ENCODE measurements at places on chromosomes 5 and 9.

DNA sequence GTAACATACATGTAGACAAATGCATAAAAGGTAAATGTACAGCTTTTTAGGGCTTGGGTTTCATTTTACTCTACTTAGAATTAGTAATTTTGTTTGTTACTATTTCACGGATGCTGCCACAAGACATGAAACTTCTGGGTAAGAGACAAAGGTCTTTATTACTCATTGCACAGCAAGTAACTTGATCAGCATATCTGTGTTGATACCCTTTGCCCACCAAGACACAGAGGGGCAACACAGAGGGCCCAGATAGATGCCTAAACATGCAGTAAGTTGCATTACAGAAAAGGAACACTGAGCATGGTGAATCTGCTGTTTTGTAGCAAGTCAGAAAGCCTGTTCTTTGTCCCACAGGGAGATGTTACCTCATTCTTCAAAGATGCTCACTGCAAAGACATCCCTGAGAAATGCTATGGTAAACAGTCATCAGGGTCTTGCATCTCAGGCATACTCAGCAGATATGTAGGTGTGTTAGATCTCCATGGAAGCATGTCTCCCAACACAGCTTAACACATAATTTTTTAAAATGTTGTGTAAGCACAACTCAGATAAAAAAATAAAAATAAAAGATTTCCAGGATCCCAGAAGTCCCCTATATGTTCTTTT, 10.3 kb downstream of the ITGA2 start:
- H3K36me3 ChIP-seq: no peaks in the 10 kb centered on the region
- no peak for DNase-seq
- no peak overlapping the region for H3K27ac ChIP-seq
- no peaks in the 10 kb centered on the region for H3K27me3 ChIP-seq
- no peak overlapping the region for H3K4me3 ChIP-seq

DNA sequence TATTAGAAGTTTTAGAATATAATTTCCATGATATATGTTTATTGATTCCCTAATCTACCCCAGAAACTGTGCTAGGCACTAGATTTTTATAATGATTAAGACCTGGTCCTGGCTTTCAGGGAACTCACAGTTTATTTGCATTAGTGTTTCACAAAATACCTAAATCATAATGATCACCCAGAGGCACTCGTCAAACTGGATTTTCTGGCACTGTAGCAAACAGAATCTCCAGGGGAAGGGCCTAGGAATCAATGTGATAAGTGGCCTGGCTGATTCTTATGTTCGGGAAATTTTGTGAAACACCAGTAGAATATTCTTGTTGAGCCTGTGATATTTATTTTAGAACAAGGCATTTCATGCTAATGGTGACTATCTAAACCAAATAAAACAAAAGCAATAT, 37.4 kb upstream of the SRP19 start:
- H3K4me1 ChIP-seq: no peaks in the 10 kb centered on the region
- no peaks in the 10 kb centered on the region for H3K27me3 ChIP-seq
- H3K4me3 ChIP-seq: no peak overlapping the region

DNA sequence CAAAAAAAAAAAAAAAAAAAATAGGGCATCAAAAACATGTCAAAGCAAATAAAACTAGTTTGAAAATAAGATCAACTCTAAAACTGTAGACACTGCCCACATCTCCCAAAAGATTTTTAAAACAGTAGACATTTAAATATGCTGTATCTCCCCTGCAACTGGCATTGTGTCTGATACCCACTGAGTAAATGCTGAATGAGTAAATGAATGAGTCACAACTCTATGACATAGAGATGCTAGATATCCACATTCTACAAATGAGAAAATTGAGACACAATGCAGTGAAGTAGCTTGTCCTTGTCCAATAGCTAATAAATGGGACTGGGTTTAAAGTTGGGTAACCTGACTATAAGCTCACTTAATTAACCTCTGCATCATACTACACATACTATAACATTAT, 14.1 kb upstream of the MAP1B start:
- no peak overlapping the region for H3K27ac ChIP-seq
- H3K27me3 ChIP-seq: peaks cover 43% of the 10 kb centered on the region
- DNase-seq: no peak
- H3K36me3 ChIP-seq: no peaks in the 10 kb centered on the region

DNA sequence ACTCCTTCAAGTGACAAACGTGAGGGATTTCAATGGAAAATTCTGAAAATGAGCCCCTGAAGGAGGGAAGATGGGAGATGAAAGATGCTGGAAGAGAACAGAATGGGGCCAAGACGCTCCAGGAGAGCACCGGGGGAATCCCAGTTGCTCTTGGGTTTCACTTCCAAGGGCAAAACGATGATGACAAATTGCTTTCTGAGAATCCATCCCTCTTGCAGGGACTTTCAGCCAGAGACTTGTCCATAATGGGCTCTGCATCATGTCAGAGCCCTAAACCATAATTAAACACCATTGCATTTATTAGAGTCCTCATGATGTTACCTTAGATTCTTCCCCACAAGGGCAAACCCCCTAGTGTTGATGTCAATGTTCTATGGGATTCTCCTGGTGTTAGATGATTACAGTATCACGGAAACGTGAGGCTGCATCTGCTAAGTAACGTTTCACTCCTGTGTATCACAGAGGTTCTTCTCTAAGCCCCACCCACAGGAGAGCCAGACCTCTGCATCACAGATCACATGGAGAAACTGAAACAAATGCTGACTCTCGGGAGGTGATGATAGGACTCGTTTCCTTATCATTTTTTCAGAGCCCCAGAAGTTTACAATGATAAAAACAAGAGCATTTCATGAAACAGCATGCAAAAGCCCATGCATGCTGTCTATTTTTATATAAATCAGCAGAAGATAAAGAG, 114.4 kb downstream of the TENT4A start:
- H3K27me3 ChIP-seq: peaks cover 24% of the 10 kb centered on the region
- no peaks in the 10 kb centered on the region for H3K36me3 ChIP-seq
- peak overlapping the region; percentile 45 for H3K4me3 ChIP-seq

DNA sequence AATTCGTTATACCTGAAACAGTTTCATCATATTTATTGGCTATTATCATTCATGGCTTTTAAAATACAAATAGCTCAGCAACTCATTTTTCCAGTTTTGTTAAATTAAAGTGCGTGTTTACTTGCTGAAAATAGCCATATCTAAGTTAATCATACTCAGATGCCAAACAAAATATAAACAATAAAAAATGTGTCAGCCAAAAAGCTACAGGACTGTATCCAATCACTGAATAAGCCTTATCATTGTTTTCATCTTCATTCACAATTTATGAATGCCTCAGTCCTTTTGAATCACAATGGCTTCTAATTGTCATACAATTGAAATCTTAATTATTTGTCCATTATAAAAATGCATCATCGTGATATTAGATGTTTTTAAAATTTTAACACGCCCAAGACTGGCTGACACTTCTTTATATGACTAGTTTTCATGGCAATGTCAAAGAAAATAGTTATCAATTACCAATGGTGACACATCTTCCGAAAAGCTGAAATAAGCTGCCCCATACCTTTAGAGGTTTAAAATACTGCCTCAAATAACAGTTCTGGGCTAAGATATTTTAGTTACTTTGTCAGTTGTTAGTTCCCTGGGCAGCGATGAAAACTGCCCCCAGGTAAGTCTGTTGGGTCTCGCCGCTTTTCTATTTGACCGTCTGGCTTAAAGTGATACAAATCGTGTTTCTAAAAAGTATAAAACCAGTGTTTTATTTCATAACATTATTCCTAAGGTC, 1.8 kb downstream of the NFIB start:
- no peak overlapping the region for H3K4me3 ChIP-seq
- peaks cover 73% of the 10 kb centered on the region for H3K27me3 ChIP-seq
- H3K36me3 ChIP-seq: no peaks in the 10 kb centered on the region
- H3K4me1 ChIP-seq: peaks cover 20% of the 10 kb centered on the region
- no peak for DNase-seq

- H3K27ac ChIP-seq: peak overlapping the region; percentile 96
- peaks cover 82% of the 10 kb centered on the region for H3K4me1 ChIP-seq
- H3K4me3 ChIP-seq: peak overlapping the region; percentile 26
- DNase-seq: no peak
Measured at GRCh38 chr5:170262061-170263045, 29.6 kb downstream of the C5orf58 start.

- no peaks in the 10 kb centered on the region for H3K27me3 ChIP-seq
- H3K27ac ChIP-seq: peak overlapping the region; percentile 94
Measured at GRCh38 chr5:132473019-132473531, 17.5 kb downstream of the IRF1 start.

GRCh38 chr9:120344230-120344629, 235.7 kb downstream of the CDK5RAP2 start:
- no peaks in the 10 kb centered on the region for H3K36me3 ChIP-seq
- no peak overlapping the region for H3K27ac ChIP-seq
- DNase-seq: no peak
- H3K4me1 ChIP-seq: peaks cover 7% of the 10 kb centered on the region

- H3K27ac ChIP-seq: no peak overlapping the region
- H3K4me1 ChIP-seq: peaks cover 30% of the 10 kb centered on the region
- H3K27me3 ChIP-seq: no peaks in the 10 kb centered on the region
Measured at GRCh38 chr5:65802820-65803219, 80.8 kb downstream of the NLN start.

- H3K4me1 ChIP-seq: peaks cover 76% of the 10 kb centered on the region
- peaks cover 80% of the 10 kb centered on the region for H3K36me3 ChIP-seq
- no peak for DNase-seq
- H3K27me3 ChIP-seq: no peaks in the 10 kb centered on the region
- no peak overlapping the region for H3K4me3 ChIP-seq
Measured at GRCh38 chr5:131328536-131329285, 64.9 kb downstream of the CDC42SE2 start.

DNA sequence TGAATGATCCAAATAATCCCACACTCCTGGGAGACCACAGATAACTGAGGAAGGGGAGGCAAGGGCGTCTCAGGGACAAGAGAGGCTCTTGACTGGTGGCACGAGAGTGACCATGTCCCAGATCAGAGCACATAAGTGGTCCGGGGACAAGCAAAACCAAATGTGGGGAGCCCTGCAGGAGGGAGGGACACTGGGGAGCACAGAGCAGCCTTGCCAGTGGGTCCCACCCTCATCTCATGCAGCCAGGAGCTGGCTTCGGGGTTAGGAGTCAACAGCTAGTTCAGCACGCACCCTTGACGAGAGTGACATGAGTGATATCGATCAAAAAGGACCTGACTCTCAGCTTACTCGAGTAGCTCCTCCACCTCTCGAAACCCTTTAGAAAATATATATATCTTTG, 16.5 kb upstream of the UBE2QL1 start:
- no peak overlapping the region for H3K4me3 ChIP-seq
- H3K36me3 ChIP-seq: no peaks in the 10 kb centered on the region
- no peak overlapping the region for H3K27ac ChIP-seq
- H3K4me1 ChIP-seq: no peaks in the 10 kb centered on the region
- H3K27me3 ChIP-seq: peaks cover 54% of the 10 kb centered on the region
- DNase-seq: no peak

GRCh38 chr9:30757723-30758122, 1626.7 kb upstream of the ACO1 start:
- DNase-seq: no peak
- no peak overlapping the region for H3K4me3 ChIP-seq
- no peaks in the 10 kb centered on the region for H3K27me3 ChIP-seq
- no peaks in the 10 kb centered on the region for H3K4me1 ChIP-seq

- H3K4me1 ChIP-seq: peaks cover 7% of the 10 kb centered on the region
- DNase-seq: no peak
- no peak overlapping the region for H3K27ac ChIP-seq
- no peak overlapping the region for H3K4me3 ChIP-seq
Measured at GRCh38 chr5:143986516-143987212, 174.7 kb downstream of the HMHB1 start.

- no peaks in the 10 kb centered on the region for H3K4me1 ChIP-seq
- no peaks in the 10 kb centered on the region for H3K27me3 ChIP-seq
- no peak overlapping the region for H3K27ac ChIP-seq
Measured at GRCh38 chr5:113125371-113125770, 148.8 kb downstream of the DCP2 start.

GRCh38 chr9:90964101-90965020, 162.7 kb downstream of the SYK start:
- no peaks in the 10 kb centered on the region for H3K36me3 ChIP-seq
- DNase-seq: no peak
- peak overlapping the region; percentile 13 for H3K4me3 ChIP-seq
- H3K27ac ChIP-seq: peak overlapping the region; percentile 12
- peaks cover 51% of the 10 kb centered on the region for H3K27me3 ChIP-seq

DNA sequence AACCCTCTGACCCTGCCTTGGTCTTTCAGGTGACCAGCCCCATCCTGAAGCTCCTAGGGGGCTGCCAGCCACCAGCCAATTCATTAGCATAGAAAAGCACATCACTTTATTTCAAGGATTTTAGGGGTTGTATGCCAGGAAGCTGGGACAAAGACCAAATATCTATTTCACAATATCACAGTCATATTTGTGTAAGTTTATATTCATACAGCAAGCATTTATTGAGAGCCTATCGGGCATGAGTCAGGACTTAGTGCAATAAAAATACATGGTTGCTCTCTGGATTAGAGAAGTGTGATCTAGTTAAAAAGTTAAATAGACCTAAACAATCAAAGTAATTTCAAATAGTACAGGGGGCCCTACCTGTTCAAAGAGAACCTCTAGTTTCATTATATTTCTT, 113.8 kb downstream of the ERCC6L2 start:
- no peak overlapping the region for H3K4me3 ChIP-seq
- H3K27ac ChIP-seq: no peak overlapping the region

DNA sequence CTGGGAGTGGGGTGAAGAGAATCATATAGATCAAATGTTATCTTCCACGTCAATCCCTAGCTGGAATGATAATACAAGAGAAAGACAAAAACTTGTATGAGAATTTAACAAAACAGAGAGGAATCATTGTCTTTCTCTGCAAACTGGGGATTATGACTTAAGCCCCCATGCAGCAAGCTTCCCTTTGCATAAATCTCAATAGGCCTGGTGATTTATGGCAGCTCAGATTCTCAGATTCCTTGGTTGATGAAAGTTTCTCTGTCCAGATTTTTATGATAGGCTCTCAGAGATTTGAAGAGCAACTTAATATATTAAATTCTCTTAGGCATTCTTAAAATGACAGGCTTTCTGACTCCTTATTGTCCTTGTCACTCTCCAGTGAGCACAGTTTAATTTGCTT, 56.0 kb downstream of the RASGRF2 start:
- no peak overlapping the region for H3K4me3 ChIP-seq
- H3K27ac ChIP-seq: no peak overlapping the region
- peaks cover 77% of the 10 kb centered on the region for H3K4me1 ChIP-seq
- DNase-seq: no peak
- peaks cover 8% of the 10 kb centered on the region for H3K36me3 ChIP-seq

DNA sequence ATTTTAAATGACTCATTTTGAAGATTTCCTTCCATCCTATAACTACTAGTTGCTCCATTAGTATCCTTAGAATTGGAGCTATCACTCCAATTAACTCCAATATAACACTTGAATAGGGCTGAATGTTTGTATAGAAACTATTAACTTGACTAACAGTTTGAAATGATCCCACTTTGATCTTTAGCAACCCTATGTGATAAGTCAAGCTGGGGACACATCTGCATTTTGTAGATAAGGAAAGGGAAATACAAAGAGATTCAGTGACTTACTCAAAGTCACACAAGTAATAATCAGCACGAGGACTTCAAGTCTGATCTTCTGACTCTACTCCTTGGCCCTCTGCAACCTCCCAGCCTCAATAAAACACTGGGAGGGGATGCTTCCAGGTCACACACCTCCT, 101.1 kb downstream of the TMEM215 start:
- H3K27me3 ChIP-seq: no peaks in the 10 kb centered on the region
- no peak overlapping the region for H3K4me3 ChIP-seq
- no peaks in the 10 kb centered on the region for H3K4me1 ChIP-seq
- no peaks in the 10 kb centered on the region for H3K36me3 ChIP-seq

GRCh38 chr5:111472579-111472978, 39.8 kb downstream of the STARD4 start:
- no peaks in the 10 kb centered on the region for H3K27me3 ChIP-seq
- peaks cover 6% of the 10 kb centered on the region for H3K4me1 ChIP-seq
- H3K4me3 ChIP-seq: no peak overlapping the region
- peaks cover 58% of the 10 kb centered on the region for H3K36me3 ChIP-seq
- DNase-seq: no peak
- H3K27ac ChIP-seq: peak overlapping the region; percentile 71

Data from activated T-cell treated with anti-CD3 and anti-CD28 coated beads, Interleukin-2, amount 50 U/mL, for 24 hours (primary cell).